Esophagus muscularis mucosa (tissue), 4 donors: ENCODE measurements at places on chromosomes 16 and 17. TPM values are rescaled to one million over a fixed set of nuclear protein-coding genes. Genes with fewer than 3 reads are reported as not detected.

- DNase-seq = no peak
These were observed 80.4 kb upstream of the AKTIP start for GRCh38 chr16:53583401-53583800.

The ST6GALNAC2 gene
- 9.1 TPM for total RNA-seq

The TCAP gene
- total RNA-seq = 1.2 TPM

DNA sequence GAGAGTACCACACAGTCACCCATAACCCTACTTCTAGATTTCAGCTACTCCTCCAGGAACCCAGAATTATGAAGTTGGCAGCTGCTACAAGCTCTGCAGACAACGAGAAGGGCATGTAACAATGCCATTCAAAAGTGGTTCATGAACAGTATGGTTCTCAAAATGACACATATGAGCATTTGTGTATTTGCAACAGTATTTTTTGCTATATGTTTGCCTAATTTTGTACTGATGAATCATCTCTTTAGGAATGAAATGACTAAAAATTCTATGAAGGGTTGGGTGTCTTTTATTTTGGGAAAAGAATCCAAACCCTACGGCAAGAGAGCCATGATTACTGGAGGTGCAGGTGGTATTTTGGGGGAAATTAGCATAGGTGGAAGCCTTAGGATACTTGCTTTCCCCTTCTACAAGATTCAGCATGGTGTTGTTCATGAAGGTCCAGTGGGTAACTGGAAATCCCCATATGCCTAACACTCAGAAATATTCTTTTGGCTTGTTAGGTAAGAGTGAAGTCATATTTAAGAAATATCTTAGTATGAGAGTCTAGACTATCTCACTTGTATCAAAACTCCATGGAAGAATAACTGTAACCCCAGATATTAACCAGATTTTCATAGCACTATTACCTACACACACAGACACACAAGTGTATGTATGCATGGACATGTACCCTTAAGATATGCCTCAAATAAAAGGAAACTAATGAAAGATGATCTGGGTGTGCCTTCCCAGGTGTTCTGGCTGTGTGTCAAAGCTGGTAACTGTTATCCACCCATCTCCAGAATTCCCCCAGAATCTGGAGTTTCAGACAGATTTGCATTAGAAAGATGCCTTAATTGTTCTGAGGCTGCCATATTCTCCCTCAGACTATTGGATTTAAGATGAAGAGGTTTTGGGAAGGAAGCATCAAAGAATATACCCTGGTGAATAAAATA is 688.2 kb upstream of the SOX9 start:
- no peak for DNase-seq

The ITGA2B gene
- 0.58 TPM for total RNA-seq

The KCNJ16 gene
- total RNA-seq = 0.86 TPM

DNA sequence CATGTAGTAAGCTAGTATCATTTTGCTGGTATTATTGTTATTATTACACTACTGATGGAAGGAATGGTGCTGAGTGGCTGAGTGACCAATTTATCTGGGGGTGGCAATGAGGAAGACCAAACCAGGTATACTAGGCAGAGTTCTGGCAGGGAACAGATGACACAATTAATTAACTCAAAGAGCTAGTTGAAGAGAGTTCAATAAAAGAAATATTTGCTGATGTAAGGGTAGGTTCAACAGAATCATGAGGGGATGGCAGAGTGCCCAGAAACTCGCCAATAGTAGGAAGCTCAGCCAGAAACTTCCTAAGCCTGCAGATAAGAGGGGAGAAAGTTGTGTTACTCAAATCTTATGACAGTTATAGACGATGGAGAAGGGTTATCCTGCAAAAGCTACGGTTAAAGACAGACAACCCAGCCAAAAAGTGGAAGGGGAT is 352.5 kb downstream of the KCNJ2 start:
- no peak for DNase-seq

The PRSS33 gene
- not detected for total RNA-seq

The PRMT7 gene
- 22.8 TPM for total RNA-seq

The PMP22 gene
- total RNA-seq = 171 TPM

The ANKRD40CL gene
- not detected for total RNA-seq

- DNase-seq = no peak
These were observed 38.6 kb upstream of the SLFN13 start for GRCh38 chr17:35486920-35487732.

DNA sequence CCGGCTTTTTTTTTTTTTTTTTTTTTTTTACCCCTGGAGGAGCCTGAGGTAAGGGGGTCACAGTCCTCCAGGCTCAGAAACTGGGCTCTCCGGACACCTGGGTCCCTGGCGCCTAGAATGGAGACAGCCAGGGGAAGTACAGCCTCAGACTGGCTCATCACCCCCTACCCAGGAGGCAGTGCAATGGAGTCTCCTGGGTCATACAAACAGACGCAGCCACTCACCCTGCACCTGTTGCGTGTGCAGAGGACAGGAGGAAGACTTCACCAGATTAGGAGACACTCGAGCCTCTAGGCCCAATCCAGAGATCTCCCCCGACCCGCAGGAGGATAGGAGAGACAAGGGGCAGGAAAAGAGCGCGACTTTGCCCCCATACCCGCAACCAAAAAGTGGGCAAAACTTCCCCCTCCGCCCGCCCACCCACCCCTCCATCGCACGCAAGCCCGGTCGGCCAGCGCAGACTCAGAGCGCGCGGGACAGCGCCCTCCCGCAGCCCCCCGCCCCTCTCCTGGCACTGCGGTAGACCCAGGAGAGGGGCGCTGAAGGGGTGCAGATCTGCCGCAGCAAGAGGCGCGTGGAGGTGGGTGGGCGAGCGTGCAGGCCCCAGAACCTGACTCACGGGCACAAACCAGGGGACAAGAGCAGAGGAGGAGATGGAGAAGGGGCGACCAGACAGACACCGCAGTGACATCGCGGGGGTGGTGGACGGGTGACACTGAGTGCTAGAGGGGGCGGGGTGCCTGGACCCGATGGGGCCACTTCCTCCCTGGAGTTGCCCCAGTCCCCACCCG is 900 bp downstream of the HAP1 start:
- DNase-seq = no peak

The RTN4RL1 gene
- 0.50 TPM for total RNA-seq

DNA sequence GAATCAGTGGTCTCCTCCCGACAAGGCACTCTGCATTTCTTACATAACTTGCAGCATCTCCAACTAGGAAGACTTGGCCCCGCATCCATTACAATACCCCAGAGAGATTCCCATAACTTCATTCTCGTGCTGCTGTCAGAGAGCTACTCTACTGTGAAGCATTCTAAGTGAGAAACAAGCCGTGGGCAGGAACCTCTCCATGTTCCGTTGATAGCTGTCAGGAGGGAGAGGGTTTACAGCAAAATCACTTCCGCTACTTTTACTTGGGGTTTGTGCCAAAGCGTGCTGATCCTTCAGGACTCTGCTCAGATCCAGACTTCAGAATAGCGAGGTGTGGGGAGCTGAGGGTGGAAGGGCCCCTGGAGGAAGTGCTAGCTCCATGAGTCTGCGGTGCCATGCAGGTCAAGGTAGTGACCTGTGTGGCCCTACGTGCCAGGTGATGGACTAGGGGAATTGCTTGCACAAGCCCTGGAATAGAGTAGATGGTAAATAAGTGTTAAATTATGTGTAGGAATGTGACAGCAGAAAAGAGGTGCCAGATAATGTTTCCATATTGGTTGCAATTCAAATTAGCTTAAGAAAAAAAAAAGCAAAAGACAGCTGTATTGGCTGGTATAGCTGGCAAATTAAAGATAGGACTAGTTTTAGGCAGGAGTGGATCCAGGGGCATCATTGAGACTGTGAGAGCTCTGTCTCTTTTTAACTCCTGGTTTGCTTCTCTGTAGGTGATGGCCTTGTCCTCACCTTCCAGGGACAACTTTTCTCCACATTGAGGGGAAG is 358.5 kb upstream of the ERCC4 start:
- DNase-seq = peak; percentile 57

- no peak for DNase-seq
These were observed 168.2 kb upstream of the TNRC6C start for GRCh38 chr17:77790143-77790829.

GRCh38 chr16:51057102-51057793 is 93.8 kb downstream of the SALL1 start:
- DNase-seq = no peak

DNA sequence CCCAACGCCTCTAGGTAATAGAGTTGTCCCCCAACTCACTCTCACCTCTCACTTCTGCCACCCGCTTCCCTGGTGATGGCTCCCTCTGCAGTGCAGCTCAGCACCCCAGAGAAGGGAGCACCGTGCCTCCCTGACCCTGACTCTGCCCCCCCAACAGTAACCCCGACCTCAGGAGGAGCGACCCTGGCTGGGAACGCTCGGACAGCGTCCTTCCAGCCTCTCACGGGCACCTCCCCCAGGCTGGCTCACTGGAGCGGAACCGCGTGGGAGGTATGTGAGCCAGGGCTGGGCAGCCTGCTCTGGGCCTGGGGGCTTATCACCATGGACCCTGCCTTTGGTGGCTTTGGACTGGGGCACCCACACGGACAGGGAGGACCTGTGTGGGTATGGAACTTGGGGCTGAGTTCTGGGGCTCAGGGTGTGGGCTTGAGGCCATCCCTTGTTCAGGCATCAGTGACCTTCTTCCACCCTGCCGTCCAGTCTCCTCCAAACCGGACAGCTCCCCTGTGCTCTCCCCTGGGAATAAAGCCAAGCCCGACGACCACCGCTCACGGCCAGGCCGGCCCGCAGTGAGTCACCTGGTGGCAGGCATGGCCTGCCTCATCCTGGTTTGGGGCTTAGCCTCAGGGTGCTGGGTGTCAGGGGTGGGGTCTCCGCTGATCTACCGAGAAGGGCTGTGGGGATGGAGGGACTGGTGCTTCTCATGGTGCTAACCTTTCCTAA is 6.7 kb upstream of the C17orf107 start:
- DNase-seq = no peak

DNA sequence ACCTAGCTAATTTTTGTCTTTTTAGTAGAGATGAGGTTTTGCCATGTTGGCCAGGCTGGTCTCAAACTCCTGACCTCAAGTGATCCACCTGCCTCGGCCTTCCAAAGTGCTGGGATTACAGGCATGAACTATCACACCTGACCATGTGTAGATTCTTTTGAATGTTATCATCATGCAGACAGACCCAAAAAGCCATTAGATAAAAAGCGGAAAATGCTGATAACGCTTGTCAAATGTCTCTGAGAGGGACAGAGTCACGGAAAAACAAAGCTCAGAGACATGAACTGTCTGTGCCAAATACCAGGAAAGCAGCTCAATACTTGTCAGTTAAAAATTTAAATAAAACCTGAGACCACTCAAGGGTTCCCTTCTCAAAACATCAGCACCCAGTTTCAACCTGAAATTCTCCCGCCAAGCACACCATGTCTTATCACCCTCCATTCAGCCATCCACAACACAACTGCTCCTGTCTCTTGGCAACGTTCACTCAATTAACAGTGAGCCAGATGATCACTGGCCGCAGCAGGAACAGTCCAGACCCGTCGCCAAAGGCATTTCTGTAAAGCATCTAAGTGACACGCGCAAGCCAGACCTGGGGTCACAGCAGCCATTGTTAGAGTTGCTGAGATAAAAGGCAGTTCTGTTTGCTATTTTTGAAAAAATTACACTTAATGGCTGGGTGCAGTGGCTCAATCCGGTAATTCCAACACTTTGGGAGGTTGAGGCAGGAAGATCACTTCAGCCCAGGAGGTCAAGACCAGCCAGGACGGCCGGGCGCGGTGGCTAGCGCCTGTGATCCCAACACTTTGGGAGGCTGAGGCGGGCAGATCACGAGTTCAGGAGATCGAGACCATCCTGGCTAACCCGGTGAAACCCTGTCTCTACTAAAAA is 29.7 kb downstream of the FANCA start:
- DNase-seq = no peak

DNA sequence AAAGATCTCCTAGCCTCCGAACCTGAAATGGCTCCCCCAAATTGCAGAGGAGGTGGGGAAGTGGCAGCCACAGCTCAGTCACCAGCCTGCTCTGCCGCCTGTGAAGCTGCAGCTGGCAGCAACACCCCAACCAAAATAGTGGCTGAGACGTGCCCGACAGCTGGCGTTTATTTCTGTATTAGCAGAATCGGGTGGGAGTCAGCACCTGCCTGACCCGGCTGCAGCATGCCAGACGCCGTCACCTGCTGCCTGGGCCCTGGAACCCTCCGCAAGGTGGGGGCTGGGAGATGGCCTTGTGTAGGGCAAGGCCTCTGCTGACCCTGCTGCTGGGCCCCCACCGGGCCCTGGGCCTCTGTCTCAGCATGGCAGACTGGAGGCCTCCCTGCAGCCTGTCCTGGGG is 17.5 kb upstream of the PABPN1L start:
- no peak for DNase-seq

DNA sequence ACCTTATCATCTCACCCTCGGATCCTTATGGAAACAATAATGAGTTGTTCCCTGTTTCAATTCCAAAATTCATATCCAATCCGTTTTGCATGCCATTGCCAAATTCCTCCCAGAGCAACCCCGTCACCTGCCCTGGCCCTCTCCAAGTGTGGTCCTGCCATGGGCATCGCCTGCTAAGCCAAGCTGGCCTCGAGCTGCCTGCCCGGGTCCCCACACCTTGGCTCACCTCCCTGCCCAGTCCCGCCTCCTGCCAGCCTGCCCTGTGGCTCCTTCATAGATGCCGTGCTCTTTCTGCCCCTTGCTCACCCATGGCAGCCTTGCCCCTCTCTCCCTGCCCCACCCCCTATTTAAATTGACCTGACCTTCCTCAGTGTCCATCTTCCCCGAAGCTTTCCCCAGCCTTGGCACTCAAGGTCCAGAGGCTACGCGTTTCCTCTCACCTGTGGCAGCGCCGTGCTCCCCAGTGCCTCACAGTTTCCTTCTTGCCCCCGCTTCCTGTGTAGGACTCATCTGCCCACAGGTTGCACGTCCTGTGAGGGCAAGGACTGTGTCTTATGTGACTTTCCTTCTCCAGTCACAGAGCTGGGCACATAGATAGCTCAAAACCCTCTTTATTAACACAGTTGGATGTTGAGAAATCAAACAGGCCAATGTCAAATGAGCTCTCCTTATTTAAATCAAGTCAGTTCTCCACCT is 12.7 kb downstream of the MAPT start:
- no peak for DNase-seq

The MAF gene
- total RNA-seq = 30.4 TPM

The PPP1R27 gene
- total RNA-seq = not detected

The CD300A gene
- 1.2 TPM for total RNA-seq

The NQO1 gene
- 114 TPM for total RNA-seq

DNA sequence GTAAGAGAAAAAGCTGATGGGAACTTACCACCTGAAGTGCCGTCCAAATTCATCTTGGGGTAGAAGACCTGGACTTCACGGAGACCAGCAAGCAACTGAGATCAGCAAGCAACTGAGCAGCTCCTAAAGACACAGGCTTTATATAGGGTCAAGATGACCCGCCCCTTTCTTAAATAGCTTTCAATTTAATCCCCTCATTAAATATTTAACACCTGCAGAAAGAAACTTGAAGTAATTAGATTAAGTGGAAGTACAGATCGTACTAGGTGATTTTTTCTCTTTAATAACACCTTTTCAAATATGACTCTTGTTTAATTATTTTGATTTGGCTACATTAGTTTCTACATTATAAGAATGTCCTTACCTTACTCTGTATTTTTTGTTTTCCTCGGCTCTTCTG is at the start of gene CPHXL:
Gene CPHXL, minus strand, starts transcription at position 101 of the 400 bp plus-strand sequence. Its CDS starts 48 bp downstream, at position 53.
- no peak for DNase-seq
